H9 (cell line): ENCODE measurements at places on chromosomes 3 and 15. TPM values are rescaled to one million over a fixed set of nuclear protein-coding genes. Genes with fewer than 3 reads are reported as not detected.

Gene CAMK1
- 9.0 and 9.2 TPM in 2 replicates for total RNA-seq

Gene IMPG2
- 0.02 and 0.04 TPM in 2 replicates for total RNA-seq

Gene SOX14
- 0.35 and 0.57 TPM in 2 replicates for total RNA-seq

DNA sequence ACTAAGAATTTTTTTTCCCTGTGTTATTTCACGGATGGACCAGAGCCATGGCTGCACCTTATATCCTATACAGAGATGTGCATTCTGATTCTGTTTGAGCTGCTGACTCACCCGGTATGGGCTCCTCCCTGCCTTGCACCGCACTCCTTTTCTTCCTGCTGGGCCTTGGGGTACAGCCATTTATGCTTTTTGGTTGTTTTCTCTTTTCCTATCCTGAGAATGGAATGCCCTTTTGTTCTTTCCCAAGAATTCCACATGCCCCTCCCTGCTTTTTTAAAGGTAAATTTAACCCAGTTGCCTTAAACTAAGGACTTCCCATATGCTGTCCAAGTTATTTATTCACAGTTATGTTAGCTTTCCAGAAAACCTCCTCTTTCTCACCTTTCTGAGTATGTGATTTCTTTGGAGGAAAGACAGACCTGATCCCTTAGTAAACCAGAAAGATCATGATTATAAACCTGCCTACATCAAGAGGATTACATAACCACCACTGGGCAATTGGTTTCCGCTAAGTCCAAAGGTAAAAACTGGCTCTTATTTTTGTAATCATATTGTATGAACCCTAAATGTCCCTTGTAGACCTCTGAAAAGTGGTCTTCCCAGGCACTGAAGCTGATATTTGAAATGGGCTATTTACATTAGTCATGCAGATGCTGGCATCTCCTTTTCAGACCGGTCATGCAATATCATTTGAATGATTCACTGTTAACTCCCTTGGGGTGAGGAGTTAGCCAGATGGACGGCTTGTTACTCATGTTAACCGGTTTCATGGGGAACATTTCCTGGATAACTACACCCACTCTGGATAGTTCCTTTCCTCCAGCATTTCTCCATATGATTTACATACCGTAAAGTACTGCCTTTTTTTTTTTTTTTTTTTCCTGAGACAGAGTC, 45.5 kb downstream of the TMOD3 start:
- no peaks in the 10 kb centered on the region for H3K27me3 ChIP-seq
- no peak overlapping the region for H3K27ac ChIP-seq
- 0 out of 2 replicates have a peak, but pooled peaks cover 3% of the 10 kb centered on the region for H3K4me1 ChIP-seq
- DNase-seq: no peak

DNA sequence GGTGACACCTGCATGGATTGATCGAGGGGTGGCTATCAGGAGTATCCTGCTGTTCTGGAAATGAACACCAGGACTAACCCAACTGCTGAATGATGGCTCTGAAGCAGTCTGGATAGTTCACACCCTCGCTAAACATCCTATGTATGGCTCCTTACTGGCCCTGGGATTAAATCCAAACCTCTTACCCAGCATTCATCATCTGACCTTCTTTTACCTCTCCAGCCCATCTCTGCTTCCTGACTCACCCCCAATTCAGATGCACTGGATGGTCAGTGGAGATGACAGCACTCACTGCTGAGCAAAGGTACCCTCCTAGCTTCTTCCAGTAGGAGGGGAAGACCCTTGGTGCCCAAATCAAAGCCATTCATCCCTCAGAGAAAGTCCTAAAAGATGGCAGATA, 235.2 kb upstream of the TRIM42 start:
- H3K4me3 ChIP-seq: no peak overlapping the region
- no peak for DNase-seq
- no peaks in the 10 kb centered on the region for H3K36me3 ChIP-seq
- H3K27me3 ChIP-seq: no peaks in the 10 kb centered on the region

GRCh38 chr3:139540651-139541531, 1.3 kb upstream of the RBP1 start:
- H3K36me3 ChIP-seq: no peaks in the 10 kb centered on the region
- H3K4me1 ChIP-seq: peaks cover 10% of the 10 kb centered on the region; the same call in 1 of the 2 replicates
- H3K4me3 ChIP-seq: peak overlapping the region; percentile 68
- H3K27me3 ChIP-seq: peaks cover 3% of the 10 kb centered on the region; the same call in 1 of the 2 replicates
- DNase-seq: no peak

DNA sequence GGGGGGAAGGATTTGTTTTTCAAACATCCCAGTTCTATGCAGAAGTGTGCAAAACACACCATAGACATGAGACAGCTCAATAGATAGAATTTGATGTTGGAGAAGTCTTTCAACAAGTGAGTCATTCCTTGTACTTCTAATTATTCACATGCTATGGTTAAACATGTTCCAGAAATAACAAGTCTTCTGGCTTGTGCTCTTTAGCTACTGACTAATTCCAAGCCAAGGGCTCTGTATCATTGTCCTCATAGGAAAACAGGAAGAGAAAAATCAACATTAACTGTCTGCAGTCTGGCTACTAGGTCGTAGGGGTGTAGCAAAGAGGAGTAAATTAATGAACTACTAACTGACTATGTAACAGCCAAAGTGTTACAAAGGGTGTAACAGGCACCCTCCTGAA, 25.8 kb downstream of the LDHAL6B start:
- H3K27ac ChIP-seq: no peak overlapping the region
- H3K4me1 ChIP-seq: 0 out of 2 replicates have a peak, but pooled peaks cover 2% of the 10 kb centered on the region
- H3K27me3 ChIP-seq: no peaks in the 10 kb centered on the region
- DNase-seq: no peak

DNA sequence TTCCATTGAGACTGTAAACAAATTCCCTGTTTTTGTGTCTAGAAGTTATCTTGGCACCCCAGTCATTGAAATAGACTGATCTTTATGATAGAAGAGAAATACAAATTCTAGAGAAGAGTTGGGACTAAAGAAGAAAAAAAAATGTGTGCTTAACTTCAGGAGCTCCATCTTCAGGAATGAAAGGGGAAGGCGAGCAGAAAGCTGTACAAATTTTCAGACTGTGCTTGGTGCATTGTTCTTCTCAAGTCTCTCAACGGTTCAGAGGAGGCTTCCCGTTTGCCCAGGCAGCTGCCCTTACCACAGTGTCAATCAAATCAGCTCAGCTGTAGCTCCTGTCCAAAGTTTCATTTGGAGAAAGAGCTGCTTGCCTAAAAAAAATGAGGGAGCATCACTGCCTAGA, 41.7 kb downstream of the OXSM start:
- H3K27me3 ChIP-seq: no peaks in the 10 kb centered on the region
- DNase-seq: no peak
- H3K36me3 ChIP-seq: no peaks in the 10 kb centered on the region
- no peak overlapping the region for H3K27ac ChIP-seq
- no peaks in the 10 kb centered on the region for H3K4me1 ChIP-seq

DNA sequence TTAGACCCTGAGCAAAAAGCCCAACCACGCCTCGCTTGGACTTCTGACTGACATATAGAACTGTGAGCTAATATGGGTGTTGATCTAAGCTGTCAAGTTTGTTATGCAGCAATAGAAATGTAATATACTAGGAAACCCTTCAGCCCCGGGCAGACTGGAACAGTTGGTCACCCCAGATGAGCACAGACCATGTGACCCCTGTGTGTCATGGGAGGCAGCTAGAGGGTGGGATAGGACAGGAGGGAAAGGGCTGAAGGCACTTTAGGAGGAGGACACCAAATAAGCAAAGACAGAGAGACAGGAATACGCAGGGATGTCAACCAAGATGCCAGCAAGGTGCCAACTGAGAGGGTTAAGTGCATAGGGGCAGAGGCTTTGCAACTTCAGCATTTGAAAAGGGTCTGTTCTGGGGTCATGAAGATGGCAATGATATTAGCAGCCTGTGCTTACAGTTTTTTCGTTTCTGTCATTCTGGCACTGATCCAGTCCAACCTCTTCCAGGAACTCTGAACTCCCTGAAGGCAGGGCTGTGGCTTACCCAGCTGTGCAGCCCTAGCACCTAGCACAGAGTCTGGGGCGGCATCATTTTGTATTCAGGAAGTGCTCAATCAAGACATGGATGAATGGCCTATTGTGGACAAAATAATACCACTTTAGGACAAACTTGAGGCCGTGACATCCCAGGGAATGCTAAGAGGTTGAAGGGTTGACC, 51.4 kb downstream of the HES1 start:
- no peaks in the 10 kb centered on the region for H3K27me3 ChIP-seq
- no peak overlapping the region for H3K27ac ChIP-seq
- H3K4me1 ChIP-seq: no peaks in the 10 kb centered on the region
- DNase-seq: no peak
- no peak overlapping the region for H3K4me3 ChIP-seq
- no peaks in the 10 kb centered on the region for H3K36me3 ChIP-seq

DNA sequence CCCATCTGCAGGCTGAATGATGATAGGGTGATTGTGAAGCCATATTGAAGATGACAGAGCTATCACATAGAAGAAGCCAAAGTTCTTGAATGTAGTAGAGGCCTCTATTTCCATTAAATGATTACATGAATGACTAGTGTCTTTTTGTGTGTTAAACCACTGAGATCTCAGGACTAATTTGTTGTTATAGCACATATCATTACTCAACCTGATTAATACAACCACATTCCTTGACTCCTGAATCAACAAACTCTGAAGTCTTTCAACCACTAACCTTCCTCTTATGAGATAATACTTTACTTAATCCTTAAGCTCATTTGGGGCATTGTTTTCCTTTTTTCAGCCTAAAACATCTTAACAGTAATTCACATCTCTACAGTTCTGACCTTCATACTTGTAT, 564.5 kb upstream of the ADAMTS9 start:
- H3K36me3 ChIP-seq: no peaks in the 10 kb centered on the region
- no peak overlapping the region for H3K4me3 ChIP-seq
- no peaks in the 10 kb centered on the region for H3K4me1 ChIP-seq
- DNase-seq: no peak

GRCh38 chr3:140251678-140252077, 316.7 kb downstream of the CLSTN2 start:
- no peak overlapping the region for H3K27ac ChIP-seq
- no peaks in the 10 kb centered on the region for H3K36me3 ChIP-seq
- no peak overlapping the region for H3K4me3 ChIP-seq
- peaks cover 4% of the 10 kb centered on the region; the same call in 1 of the 2 replicates for H3K4me1 ChIP-seq
- no peaks in the 10 kb centered on the region for H3K27me3 ChIP-seq

DNA sequence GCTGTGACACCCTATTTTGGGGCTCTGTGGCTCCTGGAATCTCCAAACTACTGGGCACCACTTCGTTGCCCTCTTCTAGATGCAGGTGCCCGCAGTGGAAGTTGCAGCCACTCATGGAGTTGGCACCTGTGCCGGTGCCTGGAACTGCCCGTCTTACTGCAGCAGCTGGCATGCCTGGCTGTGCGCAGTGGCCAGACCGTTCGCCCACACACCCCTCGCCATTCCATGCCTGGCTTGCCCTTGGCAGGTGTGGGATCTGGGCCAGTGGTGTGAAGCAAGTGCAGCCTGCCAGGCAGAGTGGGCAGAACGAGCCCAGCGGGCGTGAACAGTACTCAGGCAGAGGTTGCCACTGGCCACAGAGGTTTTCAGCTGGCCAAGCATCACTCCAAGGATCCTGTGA, 1286.7 kb downstream of the ROBO1 start:
- peaks cover 11% of the 10 kb centered on the region for H3K36me3 ChIP-seq
- H3K4me3 ChIP-seq: no peak overlapping the region
- no peaks in the 10 kb centered on the region for H3K4me1 ChIP-seq
- DNase-seq: no peak
- no peak overlapping the region for H3K27ac ChIP-seq

GRCh38 chr3:17110660-17111396, 226.1 kb downstream of the PLCL2 start:
- H3K36me3 ChIP-seq: no peaks in the 10 kb centered on the region
- DNase-seq: no peak
- H3K4me3 ChIP-seq: no peak overlapping the region
- no peaks in the 10 kb centered on the region for H3K27me3 ChIP-seq
- H3K4me1 ChIP-seq: no peaks in the 10 kb centered on the region

DNA sequence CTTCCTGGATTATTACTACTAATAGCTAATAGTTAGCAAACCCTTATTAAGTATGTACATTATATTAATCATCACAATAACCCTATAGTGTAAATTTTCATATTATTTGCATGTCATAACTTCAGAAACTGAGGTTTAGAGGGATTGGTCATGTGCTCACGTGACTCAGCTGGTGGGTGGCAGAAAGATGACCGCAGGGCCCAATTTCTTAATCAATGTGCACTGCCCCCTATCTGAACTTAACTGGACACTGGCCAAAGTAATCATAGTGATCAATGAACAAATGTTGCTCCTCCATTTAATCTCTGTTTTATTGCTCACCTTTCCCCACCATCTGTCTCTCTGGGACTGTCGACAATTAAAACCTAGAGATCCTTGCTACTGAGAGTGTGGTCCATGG, 52.2 kb downstream of the PLD1 start:
- no peak overlapping the region for H3K4me3 ChIP-seq
- no peaks in the 10 kb centered on the region; the same call in 1 of the 2 replicates for H3K4me1 ChIP-seq
- H3K27ac ChIP-seq: no peak overlapping the region
- H3K36me3 ChIP-seq: no peaks in the 10 kb centered on the region
- H3K27me3 ChIP-seq: no peaks in the 10 kb centered on the region

GRCh38 chr3:11001020-11001657, 8.6 kb downstream of the SLC6A1 start:
- no peaks in the 10 kb centered on the region; the same call in 1 of the 2 replicates for H3K27me3 ChIP-seq
- H3K4me1 ChIP-seq: no peaks in the 10 kb centered on the region
- no peak overlapping the region for H3K27ac ChIP-seq
- H3K4me3 ChIP-seq: no peak overlapping the region
- no peak for DNase-seq

DNA sequence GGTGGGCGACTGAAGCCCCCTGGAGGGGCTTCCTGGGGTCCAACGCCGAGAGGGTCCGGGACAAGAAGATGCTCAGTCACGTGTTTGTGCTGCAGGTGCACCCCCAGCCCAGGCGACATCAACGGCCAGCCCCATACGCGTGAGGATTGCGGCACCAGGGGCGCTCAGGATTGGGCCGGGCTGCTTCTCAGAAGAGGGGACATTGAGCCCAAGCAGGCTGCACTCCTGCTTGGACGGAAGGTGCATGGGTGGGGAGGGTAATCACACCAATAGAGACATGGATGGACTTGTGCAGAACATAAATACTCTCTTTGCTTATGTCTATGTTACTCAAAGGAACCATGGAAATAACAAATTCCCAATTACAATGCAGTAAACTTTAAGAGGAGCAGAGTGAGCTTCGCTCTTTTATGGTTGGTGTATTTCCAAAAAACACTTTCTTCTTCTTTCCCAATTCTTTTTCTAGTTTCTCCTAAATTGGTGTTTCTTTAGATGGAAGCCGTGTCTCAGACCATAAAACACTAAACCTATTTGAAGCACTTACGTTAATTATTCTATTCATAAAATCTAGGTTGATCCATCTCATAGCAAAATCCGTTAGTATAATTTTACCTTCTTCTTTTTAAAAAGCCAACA, 182.7 kb downstream of the GOLGA6L6 start:
- H3K36me3 ChIP-seq: peaks cover 23% of the 10 kb centered on the region
- no peak overlapping the region for H3K27ac ChIP-seq
- H3K4me1 ChIP-seq: no peaks in the 10 kb centered on the region

DNA sequence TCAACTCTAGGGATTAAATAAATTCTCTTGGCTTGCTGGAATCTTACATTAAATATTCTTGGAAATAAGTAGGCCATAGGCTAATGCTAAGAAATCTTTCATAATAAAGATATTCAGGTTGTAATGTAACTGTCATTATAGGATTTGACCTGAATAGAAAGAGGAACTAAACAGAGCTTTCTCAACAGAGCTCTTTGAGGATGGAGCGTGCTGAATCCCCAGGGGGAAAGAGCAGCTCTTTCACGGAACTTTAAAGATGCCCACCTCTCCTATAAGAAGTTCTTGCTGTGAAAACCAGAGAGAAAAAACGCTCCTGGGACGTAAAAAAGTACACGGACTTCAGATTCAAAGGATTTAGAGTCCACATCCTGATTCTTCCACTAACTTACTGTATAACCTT, 77.9 kb downstream of the NTRK3 start:
- no peak overlapping the region for H3K4me3 ChIP-seq
- DNase-seq: no peak
- no peaks in the 10 kb centered on the region for H3K4me1 ChIP-seq
- no peaks in the 10 kb centered on the region for H3K27me3 ChIP-seq
- H3K27ac ChIP-seq: no peak overlapping the region
